ENCODE measurements at places on chromosomes 4 and X.
A peak's percentile ranks its signal among the peaks of the same experiment; 100 is the strongest.

DNA sequence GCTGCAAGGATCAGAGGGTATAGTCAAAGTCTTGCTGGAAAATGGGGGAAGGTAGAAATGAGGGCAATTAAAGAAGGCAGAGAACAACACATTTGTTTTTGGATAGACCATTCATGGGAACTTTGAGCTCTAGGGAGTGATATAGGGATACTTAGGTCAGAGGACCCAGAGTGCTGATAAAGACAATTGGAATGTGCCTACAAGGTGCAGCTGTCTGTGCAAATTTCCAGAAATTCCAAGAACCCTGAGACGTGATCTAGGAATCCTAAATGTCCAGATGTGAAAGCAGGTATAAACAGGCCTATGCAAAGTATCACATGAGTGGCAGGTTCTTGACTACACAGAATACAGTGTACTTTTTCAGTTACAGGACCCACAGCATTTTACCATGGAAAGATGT lies 24.2 kb downstream of the FNIP2 start:
- DNase-seq: no peak

- DNase-seq: peak; percentile 63
Measured at GRCh38 chr4:113591982-113592381, 169.6 kb downstream of the CAMK2D start.

GRCh38 chr4:154779362-154779947 lies 1.6 kb upstream of the RBM46 start:
- peak; percentile 45 for DNase-seq

DNA sequence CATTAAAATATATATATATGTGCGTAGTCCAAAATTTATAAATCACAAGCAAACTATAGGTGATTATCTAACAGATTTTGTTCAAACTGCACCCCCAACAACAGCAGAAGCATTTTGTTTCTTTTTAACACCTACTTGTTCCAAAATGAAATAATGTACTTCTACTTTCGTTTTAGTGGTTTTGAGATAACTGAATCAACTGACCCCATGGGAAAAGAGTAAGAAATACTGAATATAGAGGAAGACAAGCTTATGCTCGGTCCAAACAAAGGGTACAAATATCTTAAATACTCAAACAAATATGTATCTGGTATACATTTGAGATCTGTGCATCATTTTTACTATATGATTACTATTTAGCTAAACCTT lies 22.4 kb downstream of the MAP7D3 start:
- no peak for DNase-seq

DNA sequence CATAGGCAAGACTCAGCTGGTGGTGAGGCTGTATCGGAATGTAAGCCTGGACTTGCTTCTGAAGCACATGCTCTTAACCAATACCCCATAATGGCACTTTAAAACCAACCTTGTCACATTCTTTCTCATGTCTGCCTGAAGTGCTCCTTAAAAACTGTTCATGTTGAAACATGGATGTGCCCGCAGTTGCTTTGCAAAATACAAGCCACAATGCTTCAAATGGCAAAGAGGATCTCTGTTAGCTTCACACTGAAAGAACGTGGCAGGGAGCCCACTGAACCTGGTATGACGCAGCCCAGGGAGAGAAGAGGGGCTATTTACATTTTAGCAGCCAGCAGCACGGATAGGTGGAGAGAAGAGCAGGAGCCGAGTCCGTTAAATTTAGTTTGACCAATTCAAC lies 29.3 kb downstream of the SOD3 start:
- no peak for DNase-seq

- no peak for DNase-seq
Measured at GRCh38 chr4:38600575-38600974, 63.4 kb upstream of the KLF3 start.

GRCh38 chrX:23885803-23886202 lies 21.9 kb downstream of the APOO start:
- DNase-seq: no peak

DNA sequence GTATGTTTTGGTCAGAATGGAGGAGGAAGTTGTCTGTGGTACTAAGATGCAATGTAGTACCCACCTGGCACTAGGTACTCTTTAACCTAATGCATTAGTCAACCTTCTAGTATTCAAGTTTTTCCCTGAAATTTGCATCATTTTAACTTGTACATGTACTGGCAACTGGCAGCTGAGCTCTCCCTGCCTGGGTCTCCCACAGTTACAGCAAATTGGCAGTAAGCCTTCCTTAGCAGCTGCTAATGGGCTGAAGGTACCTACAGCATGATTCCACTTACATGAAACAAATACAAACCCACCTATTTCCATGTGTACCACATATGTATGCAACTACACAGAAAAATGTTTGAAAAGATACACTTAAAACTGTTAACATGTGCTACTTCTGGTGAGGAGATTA lies 8.1 kb upstream of the KLHL2 start:
- DNase-seq: no peak

- DNase-seq: no peak
Measured at GRCh38 chr4:105637408-105638176, 70.9 kb downstream of the INTS12 start.

GRCh38 chr4:37690976-37691375 lies 4.8 kb upstream of the RELL1 start:
- no peak for DNase-seq

GRCh38 chrX:10064736-10065135 lies 92.0 kb upstream of the CLCN4 start:
- no peak for DNase-seq

- DNase-seq: no peak
Measured at GRCh38 chr4:80740375-80740774, 290.1 kb upstream of the BMP3 start.

GRCh38 chrX:46953597-46953996 lies 41.4 kb downstream of the JADE3 start:
- DNase-seq: no peak

- no peak for DNase-seq
Measured at GRCh38 chrX:25112156-25112555, 96.4 kb upstream of the ARX start.

GRCh38 chrX:10620121-10620699 lies at the start of gene MID1:
Gene MID1, minus strand, starts transcription at chrX:10620585. Its CDS starts 53,038 bp downstream, at chrX:10567547.
- peak; percentile 39 for DNase-seq

DNA sequence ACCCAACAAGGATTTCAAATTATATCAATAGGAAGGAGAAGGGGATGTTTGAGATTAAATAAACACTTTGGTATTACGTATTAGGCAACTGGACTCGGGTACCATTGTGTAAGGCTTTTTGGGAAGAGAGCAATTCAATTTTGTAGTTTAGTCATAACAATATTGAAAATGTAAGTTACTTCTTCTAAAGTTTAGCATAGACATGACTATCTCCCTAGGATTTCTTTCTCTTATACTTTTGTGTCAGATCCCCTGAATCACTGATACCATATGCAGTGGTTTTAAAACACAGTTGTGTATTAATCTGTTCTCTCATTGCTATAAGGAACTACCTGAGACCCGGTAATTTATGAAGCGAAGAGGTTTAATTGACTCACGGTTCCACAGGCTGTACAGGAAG lies 123.8 kb upstream of the FAM9C start:
- no peak for DNase-seq

DNA sequence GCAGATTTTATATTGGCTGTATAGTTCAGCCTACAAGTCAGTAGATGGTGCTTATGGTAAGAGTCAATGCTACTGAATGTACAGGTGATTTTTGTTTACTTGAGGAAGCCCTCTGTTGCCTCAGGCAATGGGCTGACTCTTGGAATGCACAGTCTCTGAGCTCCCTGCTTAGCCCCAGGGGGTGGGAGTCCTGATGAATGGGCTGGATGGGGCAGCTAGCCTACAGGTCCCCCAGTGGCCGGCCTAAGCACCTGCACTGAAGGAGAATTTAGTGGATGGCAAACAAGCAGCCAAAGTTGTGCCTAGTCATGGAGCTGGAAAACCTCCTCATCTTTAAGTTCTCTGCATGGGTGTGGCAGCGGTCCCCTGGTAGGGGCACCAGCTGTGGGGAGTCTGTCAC lies 101.8 kb upstream of the CXorf51B start:
- no peak for DNase-seq

DNA sequence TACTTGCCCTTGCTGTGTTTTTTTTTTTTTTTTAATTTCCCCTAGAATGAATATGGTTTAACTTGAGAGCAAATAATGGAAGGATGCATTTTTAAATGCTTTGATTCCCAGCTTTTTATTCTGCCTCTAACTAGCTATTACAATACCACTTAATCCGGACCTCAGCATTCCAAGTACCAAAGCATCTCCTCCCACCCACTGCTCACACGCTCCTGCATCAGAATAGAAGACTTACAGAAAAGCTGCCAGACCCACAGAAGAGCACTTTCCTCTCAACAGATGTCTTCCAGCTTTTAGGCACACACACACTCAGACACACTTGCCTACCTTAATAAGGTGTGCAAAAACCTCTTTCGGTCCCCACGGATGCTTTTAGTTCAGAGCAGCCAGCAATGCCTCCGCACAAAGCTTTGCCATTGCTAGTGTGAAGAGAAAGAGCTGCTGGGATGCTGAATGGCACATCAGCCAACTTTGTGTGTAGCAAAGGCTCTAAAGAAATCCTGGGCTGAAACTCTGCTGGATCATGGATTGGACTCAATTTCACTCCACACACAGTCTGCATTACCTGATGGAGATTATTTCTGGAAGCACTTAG lies 1056.2 kb downstream of the DMD start:
- no peak for DNase-seq

Measured in kidney glomerular epithelial cell (primary cell).